Thyroid gland (tissue), 4 donors: ENCODE measurements at places on chromosomes 5 and 9. TPM values are rescaled to one million over a fixed set of nuclear protein-coding genes. Genes with fewer than 3 reads are reported as not detected.
A peak's percentile ranks its signal among the peaks of the same experiment; 100 is the strongest.

Gene RLN1
- not detected for total RNA-seq

Gene PRDM9
- not detected for total RNA-seq

Gene PCAT7
- not detected for total RNA-seq

Gene SLC2A8
- total RNA-seq: 27.8 TPM

Gene ENG
- total RNA-seq: 45.6 TPM

Gene ENHO
- total RNA-seq: not detected

Gene ZBED3
- 31.4 TPM for total RNA-seq

Gene ORM2
- total RNA-seq: not detected

DNA sequence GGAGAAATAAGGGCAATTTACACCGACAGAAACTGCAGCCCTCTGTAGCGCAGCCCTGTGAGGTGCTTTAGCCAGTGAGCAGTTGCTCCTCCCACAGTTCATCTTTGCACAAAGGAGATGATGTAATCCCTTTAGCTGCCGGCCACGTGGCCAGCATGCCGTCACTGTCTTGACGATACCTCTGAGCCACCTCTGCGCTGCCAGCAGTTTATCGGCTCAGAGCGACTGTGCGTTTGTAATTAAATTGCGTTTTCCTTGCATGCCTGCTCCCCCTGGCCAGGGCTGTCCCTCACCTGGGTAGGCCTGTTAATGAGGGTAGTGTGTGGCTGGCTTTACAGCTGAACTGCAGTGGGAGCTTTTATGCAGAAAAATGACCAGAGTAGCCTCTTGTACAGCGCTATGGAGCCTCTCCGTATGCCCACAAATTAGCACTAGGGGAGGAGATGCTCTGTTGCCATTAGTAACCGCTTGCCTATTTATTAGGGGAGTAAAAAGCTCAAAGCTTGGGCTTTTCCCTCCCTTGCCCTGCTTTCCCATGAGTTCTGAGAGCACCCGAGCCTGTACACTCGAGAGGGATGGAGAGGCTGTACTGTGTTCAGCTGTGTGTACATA lies 107.0 kb downstream of the TRIO start:
- H3K36me3 ChIP-seq: no peaks in the 10 kb centered on the region
- no peaks in the 10 kb centered on the region for H3K4me1 ChIP-seq
- peak; percentile 57 for DNase-seq
- H3K27me3 ChIP-seq: no peaks in the 10 kb centered on the region
- no peak overlapping the region for H3K4me3 ChIP-seq

DNA sequence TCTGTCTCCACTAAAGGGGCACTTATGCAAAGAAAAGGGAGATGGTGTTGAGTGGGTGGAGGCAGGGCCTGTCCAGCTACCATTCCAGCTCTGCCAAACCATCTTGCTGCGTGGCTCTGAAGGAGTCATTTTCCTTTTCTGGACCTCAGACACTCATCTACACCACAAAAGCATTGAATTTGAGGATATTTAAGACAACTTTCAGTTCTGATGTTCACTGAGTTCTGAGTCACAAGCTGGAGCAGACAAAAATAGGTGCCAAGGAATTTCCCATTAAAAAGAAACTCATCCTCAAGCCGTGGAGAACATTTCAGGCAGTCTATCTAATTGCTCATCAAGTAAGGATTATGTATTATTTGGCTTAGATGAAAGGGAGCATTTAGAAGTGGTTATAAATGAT lies 195.0 kb upstream of the TBC1D2 start:
- no peak for DNase-seq
- no peak overlapping the region for H3K4me3 ChIP-seq
- H3K36me3 ChIP-seq: no peaks in the 10 kb centered on the region
- H3K27ac ChIP-seq: no peak overlapping the region
- no peaks in the 10 kb centered on the region for H3K27me3 ChIP-seq

DNA sequence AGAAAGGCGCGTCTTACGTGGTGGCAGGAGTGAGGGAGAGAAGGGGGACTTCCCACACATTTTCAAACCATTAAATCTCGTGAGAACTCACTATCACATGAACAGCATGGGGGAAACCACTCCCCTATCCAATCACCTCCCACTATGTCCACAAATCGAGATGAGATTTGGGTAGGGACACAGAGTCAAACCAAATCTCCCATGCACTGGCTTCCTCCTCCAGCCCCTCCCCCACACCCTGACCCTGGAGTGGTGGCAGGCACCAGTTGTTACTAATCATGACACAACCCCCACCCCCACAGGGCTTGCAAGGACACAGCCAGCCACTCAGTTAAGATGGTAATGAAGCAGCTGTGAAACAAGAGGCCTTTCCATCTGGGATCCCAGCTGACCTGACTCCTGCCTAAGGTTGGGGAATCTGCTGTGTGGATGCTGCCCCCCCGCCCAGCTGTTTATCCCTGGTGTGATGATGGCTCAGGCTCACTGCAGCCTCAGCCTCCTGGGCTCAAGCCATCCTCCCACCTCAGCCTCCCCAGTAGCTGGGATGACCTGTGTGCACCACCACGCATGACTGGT lies 57.1 kb upstream of the FUBP3 start:
- peaks cover 17% of the 10 kb centered on the region for H3K4me1 ChIP-seq
- H3K4me3 ChIP-seq: no peak overlapping the region
- H3K27ac ChIP-seq: no peak overlapping the region
- H3K27me3 ChIP-seq: no peaks in the 10 kb centered on the region
- DNase-seq: no peak

GRCh38 chr5:3944930-3945329 lies 349.3 kb downstream of the IRX1 start:
- no peaks in the 10 kb centered on the region for H3K27me3 ChIP-seq
- no peaks in the 10 kb centered on the region for H3K36me3 ChIP-seq
- DNase-seq: no peak
- no peak overlapping the region for H3K4me3 ChIP-seq
- H3K27ac ChIP-seq: no peak overlapping the region

DNA sequence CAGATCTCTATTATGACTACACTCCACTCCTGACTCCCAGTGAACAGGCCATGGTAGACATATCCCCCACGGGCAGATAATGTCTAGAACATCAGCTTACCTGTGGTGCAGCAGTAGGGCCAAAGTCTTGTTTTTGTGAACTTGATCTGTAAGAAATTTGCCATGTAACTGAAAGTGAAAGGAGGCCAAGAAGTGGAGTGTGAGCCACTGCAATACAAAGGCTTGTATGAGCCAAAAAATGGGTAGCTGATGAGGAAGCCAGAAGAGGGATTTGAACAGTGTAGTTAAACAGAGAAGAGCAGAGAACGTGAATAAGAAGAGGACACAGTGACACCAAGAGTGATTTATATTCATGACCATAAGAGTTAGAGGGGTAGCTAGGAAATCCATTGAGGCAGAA lies 361.7 kb downstream of the DMRT2 start:
- H3K4me1 ChIP-seq: no peaks in the 10 kb centered on the region
- no peak overlapping the region for H3K4me3 ChIP-seq
- DNase-seq: no peak
- H3K27me3 ChIP-seq: no peaks in the 10 kb centered on the region
- no peak overlapping the region for H3K27ac ChIP-seq

DNA sequence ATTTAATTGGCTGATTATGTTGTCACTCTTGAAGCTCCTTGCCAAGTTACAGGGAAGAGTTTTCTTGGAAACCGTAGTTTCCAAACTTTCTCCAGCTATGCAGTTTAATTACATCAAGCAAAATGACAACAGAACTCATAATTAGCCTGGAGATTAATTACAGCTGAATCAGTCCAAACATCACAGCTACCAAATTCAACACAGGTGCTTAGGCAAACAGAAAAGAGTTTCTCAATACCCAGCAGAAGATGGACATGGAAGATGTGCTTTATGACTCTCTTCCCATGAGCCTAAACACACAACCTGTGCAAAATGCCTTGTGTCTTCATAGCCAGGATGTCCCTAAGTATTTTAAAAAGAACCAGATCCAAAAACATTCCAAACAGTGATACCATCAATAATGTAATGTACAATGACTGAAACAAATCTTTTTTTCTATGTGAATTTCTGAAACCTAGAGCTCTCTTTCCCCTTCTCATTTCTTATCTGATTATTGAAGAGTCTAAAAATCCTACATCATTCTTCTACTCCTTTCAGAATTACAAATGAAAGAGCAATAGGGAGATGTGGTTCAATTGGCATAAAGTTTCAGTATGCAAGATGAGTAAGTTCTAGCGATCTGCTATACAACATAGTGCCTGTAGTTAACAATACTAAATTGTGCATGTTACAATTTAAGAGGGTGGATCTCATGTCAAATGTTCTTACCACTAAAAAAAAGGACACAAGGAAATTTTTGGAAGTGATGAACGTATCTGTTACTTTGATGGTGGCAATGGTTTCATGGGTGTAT lies 124.3 kb downstream of the RASEF start:
- peak overlapping the region; percentile 88 for H3K27ac ChIP-seq
- H3K36me3 ChIP-seq: no peaks in the 10 kb centered on the region
- no peak for DNase-seq
- peaks cover 11% of the 10 kb centered on the region for H3K4me1 ChIP-seq
- H3K27me3 ChIP-seq: no peaks in the 10 kb centered on the region

DNA sequence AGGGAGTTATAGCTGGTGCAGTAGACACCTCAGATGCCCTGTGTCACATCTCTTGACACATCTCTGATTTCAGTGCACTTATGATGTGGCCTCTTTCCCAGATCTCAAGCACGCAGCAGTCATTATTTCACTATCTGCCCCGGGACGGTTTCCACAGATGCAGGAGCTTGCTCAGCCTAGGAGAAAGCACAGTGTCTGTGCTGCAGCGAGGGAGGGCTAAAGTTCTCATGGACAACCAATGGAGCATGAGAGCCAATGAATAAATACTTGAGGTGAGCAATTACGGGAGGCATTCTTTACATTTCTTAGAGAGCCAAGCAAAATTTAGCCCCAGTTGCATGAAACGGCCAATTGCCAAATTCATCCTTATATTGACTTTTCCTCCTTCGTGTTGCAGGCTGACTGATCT lies 7.4 kb upstream of the MOB3B start:
- H3K4me1 ChIP-seq: peaks cover 53% of the 10 kb centered on the region
- H3K4me3 ChIP-seq: no peak overlapping the region
- peak; percentile 27 for DNase-seq
- H3K27me3 ChIP-seq: no peaks in the 10 kb centered on the region

DNA sequence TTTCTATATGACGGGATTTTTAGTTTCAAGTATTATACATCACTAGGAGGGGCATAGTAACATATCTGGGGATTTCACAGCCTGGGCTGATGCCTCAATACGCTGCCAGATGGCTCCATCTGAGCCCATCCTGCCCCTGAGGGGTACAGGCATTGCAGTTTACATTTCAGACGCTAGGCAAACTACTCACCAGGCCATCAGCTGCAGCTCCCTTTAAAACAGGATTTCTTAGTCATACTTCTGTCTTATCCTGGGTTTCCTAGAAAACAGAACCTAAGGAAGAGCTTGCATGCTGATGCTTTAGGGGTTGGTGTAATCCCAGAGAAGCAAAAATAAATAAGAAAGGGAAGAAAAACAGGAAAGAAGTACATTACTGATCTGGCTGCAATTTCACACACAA lies 372.8 kb upstream of the PIK3R1 start:
- H3K36me3 ChIP-seq: no peaks in the 10 kb centered on the region
- no peak overlapping the region for H3K4me3 ChIP-seq
- H3K27me3 ChIP-seq: no peaks in the 10 kb centered on the region
- DNase-seq: no peak
- H3K4me1 ChIP-seq: no peaks in the 10 kb centered on the region

DNA sequence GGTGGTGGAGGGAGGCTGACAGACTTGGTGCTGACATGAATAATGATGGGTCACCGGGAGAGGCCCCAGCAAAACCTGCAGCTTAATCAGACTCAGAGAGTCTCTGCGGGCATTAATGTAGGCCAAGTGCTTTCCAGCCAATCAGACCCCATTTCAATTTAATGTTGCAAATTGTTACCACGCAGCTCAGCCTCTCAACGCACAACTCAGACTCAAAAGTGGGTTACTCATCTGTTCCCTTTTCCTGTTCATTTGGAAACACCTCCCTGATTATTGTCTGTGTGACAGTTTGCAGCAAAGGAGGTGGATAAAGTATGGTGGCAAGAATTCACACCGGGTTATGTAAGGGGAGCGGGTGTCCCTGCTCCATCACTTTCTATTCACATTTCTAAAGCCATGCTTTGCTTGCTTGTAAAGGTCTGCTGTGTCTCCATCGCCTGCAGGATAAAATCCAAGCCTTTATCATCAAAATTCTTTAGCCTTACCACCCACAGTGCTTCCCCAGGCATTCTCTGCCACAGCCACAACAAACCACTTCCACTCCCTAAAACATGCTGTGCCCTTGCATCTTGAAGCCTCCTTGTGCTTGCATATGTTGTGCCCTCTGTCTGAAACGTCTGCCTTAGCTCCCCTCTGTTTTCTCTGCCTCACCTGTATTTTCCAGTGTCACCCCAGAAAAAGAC lies 156.5 kb downstream of the ASTN2 start:
- H3K4me1 ChIP-seq: peaks cover 7% of the 10 kb centered on the region
- H3K27me3 ChIP-seq: no peaks in the 10 kb centered on the region
- no peak for DNase-seq
- no peaks in the 10 kb centered on the region for H3K36me3 ChIP-seq
- H3K4me3 ChIP-seq: no peak overlapping the region

DNA sequence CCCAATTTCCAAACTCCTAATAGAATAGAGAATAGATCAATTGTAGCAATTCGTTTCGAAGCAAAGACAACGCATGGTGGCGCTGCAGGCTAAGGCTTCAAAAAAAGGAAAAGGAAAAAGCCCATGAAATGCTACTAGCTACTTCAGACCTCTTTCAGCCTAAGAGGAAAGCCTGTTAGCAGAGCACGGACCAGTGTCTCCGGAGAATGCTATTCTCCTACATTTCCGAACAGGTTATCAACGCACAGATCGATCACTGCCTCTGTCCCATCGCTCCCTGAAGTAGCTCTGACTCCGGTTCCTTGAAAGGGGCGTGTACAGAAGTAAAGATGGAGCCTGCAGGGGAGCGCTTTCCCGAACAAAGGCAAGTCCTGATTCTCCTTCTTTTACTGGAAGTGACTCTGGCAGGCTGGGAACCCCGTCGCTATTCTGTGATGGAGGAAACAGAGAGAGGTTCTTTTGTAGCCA lies at the start of gene PCDHB15:
Gene PCDHB15 (plus strand): TSS at position 146 of the 468 bp plus-strand sequence. CDS start 184 bp downstream, at position 330.
- no peak within 1 kb of the TSS for H3K4me3 ChIP-seq
- no peaks in the 10 kb centered on the region for H3K36me3 ChIP-seq
- no peak within 1 kb of the TSS for H3K27ac ChIP-seq
- no peaks in the 10 kb centered on the region for H3K27me3 ChIP-seq
- DNase-seq: no peak
- no peaks in the 10 kb centered on the region for H3K4me1 ChIP-seq

- no peak overlapping the region for H3K4me3 ChIP-seq
- no peak overlapping the region for H3K27ac ChIP-seq
- DNase-seq: no peak
- H3K36me3 ChIP-seq: no peaks in the 10 kb centered on the region
- no peaks in the 10 kb centered on the region for H3K27me3 ChIP-seq
Observed at GRCh38 chr9:91119142-91119541, 242.6 kb downstream of the AUH start.

- no peak overlapping the region for H3K4me3 ChIP-seq
- no peaks in the 10 kb centered on the region for H3K27me3 ChIP-seq
- H3K36me3 ChIP-seq: no peaks in the 10 kb centered on the region
- H3K27ac ChIP-seq: no peak overlapping the region
Observed at GRCh38 chr5:24632353-24632752, 12.4 kb downstream of the CDH10 start.
